ENCODE measurements at places on chromosomes 1 and 21.
A peak's percentile ranks its signal among the peaks of the same experiment; 100 is the strongest.

DNA sequence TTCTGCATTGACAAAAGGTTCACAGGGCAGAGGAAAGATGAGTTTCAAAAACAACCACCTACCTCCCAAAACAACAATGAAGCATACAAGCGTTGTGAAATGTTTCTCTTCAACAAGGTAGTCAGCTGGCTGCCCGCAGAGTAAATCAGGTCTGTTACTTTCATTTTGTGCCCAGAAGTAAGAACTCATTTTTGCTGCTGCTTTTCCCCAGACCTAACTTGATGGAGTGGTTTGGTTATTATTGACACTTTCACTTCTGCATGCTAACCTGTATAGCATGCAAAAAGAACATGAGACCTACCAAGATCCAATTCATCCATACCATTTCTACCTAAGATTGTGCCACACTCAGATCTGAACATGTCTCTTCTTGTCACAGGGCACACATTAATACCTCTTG is 1.3 kb downstream of the SLC9C2 start:
- no peak for DNase-seq

DNA sequence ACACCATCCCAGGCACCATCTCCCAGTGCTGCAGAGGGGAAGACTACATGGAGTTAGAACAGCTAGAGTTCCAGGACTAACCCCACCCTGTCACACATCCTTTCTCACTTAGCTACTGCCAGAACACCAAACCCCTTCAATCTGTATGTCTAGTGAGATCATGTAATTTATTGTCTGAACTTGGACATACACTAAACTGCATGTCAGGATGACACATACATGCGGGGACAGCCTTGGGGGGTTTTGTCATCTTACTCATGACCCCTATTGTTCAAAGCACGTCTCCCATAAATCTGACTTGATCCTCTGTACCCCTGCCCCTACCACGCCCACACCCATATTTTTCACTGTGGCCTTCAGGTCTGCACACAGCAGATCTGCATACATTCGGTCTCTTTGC is 71.3 kb downstream of the GABPA start:
- DNase-seq, result no peak

- DNase-seq, result no peak
Measured at GRCh38 chr1:36446271-36446670, 4.0 kb downstream of the OSCP1 start.

DNA sequence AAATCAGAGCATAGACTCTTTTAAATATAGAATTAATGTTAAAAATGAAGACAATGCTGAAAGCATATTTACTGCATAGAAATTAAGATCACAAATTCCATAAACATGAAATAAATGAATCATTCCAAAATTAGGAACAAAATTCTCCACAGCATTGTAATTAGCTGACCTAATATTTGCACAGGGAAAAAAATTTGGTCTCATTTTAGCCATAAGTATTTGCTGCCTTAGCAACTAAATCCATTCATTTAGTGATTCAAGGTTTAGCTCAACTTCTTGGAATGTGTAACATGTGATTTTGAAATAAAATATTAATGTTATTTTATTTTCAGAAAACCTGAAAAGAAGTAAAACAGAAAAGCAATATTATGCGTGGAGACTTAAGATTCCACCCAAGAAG is 25.5 kb downstream of the ADAMTS5 start:
- DNase-seq, result no peak

- DNase-seq, result no peak
Measured at GRCh38 chr21:27086186-27086585, 119.3 kb upstream of the ADAMTS5 start.

DNA sequence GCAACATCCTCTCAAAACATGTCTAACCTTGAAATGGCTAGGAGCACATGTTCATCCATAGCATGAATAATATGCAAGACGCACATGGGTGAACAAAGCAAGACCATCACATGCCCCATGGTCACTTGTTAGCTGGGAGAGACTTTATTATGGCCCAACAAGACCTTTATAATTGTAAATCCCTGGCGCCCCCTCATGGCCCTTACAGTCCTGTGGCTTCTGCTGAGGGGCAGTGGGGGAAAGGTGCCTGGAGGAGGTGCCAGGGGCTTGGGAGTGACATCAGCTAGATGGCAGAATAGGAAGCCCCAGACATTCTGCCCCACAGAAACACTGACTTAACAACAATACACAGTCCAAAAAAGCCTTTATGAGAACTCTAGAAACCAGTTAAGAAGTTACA is 51.7 kb downstream of the CSMD2 start:
- no peak for DNase-seq

DNA sequence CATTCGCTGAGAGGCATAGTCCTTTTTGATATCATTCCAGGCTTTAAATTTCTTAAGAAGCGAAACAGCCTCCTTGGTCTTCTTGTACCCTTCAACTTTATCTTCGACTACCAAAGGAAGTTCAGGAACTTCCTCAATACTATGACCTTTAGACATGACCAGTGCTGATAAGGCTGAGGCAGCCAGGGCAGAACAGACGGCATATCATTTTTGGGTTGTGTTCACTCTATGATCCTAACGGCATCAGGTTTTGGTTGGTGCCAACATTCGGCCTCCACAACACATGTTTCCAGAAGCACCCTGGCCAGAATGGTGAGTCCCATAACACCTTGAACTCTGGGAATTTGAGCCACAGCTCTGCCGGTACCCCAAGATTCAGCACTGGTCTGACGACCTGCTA is 31.4 kb upstream of the MYOC start:
- DNase-seq, result no peak

DNA sequence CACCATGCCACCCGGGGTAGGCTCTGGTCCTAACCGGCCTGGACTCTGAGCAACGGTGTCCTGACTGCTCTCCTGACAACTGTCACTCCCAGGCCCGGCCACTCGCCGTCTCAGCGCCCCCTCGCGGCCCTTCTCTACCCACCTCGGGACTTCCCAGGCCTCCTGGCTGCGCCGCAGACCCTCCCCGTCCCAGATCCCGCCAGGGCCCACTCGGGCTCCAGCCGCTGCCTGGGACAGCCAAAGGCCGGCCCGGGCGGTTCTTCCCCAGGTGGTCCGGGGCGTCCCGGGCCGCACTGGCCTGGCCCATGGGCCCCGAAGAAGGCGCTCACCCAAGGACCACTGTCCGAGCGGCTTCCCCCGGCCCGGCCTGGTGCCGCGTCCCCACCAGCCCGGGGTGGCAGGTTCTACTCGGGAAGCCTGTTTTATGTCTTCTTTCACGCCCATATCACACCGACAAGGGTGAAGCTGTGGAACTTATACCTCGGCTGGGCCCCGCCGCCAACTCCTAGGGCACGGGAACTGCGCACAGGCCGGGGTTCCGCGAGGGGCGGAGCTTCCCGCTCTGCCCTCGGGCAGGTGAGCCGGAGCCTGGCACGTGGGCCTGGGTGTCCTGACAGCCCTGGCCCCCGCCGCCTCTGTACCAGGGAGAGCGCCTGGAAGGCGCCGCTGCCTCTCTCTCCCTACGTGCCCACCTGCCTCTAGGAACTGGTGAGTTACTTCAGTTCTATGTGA is 138.3 kb downstream of the TTLL7 start:
- peak; percentile 37 for DNase-seq

- DNase-seq, result no peak
Measured at GRCh38 chr1:185420588-185421081, 103.6 kb upstream of the IVNS1ABP start.

GRCh38 chr1:202140833-202141232 is 3.7 kb downstream of the ARL8A start:
- no peak for DNase-seq

DNA sequence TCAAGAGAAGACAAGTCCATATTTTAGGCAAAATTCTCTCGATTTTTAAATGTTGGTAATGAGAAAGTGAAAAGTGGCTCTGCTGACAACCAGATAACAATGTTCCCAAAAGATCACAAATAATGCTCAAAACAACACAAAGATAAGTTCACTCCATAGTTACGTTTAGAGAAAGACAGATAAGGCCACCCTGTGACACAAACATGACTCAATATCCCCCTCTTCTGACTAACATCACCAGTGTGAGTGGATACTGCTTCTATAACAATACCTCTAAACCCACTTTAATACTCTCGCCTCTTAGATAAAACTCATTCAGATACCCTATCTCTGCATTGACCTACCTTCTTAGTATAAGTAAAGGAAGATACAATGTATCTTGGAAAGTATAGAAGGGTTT is 51.2 kb upstream of the RGS7 start:
- no peak for DNase-seq

GRCh38 chr1:26827663-26828062 is 1.2 kb downstream of the ZDHHC18 start:
- DNase-seq, result no peak

- DNase-seq, result no peak
Measured at GRCh38 chr21:27680181-27680580, 713.3 kb upstream of the ADAMTS5 start.

DNA sequence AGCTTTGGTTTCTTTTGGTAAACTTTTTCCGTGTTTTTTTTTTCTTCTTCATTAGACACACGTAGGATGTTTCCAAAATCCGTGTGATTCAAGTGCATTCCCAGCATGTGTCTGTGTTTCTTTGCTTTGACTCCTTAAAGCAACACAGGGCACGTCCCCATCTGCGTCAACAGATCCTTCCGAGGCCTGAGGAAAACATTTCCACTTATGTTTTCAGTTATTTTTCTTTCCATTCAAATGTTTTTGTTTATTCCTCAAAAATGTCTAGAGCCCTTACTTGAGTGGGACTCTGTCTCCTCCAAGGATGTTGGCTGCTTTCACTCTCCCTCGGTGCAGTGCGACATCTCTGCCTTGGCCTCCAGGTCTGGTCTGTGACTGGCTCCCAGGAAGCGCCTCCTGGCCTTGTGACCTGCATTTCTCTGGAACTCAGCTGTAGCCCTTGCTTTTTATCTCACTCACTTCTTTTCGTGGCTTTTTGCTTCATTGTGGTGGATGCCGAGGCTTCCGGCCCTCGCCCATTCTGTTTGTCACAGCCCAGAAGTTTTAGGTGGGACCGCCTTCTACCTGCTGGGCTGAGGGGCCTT is 31.3 kb upstream of the SLC19A1 start:
- DNase-seq, result no peak

DNA sequence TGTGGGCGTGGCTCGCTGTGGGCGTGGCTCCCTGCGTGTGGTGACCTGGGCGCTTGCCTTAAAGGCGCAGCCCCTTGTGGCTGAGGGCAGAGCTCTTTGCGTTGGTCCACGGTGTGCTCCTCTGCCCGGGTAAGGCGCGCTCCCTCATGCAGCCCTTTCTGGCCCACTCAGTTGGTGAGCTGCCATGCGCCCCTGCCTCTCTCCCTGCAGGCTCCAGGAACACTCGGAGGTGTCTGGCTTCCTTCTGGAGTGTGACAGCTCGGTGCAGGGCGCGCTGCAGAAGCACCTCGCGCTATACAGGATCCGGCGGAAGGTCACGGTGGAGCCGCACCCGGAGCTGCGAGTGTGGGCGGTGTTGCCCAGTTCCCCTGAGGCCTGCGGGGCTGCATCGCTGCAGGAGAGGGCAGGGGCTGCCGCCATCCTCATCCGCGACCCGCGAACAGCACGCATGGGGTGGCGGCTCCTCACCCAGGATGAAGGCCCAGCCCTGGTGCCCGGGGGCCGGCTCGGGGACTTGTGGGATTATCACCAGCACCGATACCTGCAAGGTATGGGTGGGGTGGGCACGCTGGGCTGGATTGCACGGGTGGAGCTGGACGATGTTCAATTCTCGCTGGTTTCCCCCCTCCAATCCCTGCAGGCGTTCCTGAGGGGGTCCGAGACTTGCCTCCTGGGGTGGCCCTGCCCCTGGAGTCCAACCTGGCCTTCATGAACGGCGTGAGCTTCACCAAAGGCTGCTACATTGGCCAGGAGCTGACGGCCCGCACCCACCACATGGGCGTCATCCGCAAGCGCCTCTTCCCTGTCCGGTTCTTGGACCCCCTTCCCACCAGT is 9.1 kb downstream of the IBA57 start:
- DNase-seq, result no peak

DNA sequence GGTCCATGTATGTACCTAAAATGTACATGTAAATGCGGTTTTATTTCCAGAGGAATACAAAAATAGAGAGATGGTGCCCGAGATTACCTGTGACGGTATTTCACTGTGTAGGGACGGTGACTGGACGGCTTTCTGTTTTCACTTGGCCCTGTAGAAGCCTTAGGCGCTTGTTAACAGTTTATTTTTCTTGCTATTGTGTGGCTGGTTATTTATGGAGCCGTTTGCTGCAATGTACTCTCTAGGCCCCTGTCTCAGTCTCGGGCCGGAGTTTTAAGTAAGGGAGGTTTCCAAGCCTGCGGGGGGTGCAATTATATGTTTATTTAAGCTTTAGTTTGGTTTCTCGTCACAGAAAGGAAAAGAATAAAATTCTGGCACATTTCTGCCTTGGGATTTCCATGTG is 413 bp downstream of the EFCAB7 start:
- peak; percentile 1 for DNase-seq

Measured in activated CD4-positive, CD25-positive, alpha-beta regulatory T cell treated with anti-CD3 and anti-CD28 coated beads, Interleukin-2, amount 50 U/mL, for 16 hours (primary cell).